A549 treated with CORT108297 at 1 μM for 4 hours (cell line): ENCODE measurements at places on chromosomes 2 and 18. TPM values are rescaled to one million over a fixed set of nuclear protein-coding genes. Genes with fewer than 3 reads are reported as not detected.

LONRF2 gene
- 2.5 to 3.9 TPM (median 3.4 TPM) in 5 replicates for total RNA-seq

GCG gene
- not detected in 5 replicates for total RNA-seq

CFAP65 gene
- 0.15 to 0.24 TPM (median 0.20 TPM) in 5 replicates for total RNA-seq

RSAD2 gene
- total RNA-seq = 0.17 to 0.89 TPM (median 0.25 TPM) in 5 replicates

COLEC12 gene
- 0.02 to 0.08 TPM (median 0.03 TPM) in 5 replicates for total RNA-seq

DCC gene
- total RNA-seq = not detected in 5 replicates

RBKS gene
- total RNA-seq = 7.3 to 8.8 TPM (median 7.9 TPM) in 5 replicates

MEP1B gene
- 0.06 to 0.14 TPM (median 0.07 TPM) in 3 of 5 replicates, not detected in the others for total RNA-seq

STPG4 gene
- total RNA-seq = 0.05 TPM in 1 of 5 replicates, not detected in the others

INO80C gene
- total RNA-seq = 21.4 to 25.5 TPM (median 23.1 TPM) in 5 replicates

PAX3 gene
- not detected in 5 replicates for total RNA-seq

TMEFF2 gene
- 0.13 to 0.81 TPM (median 0.34 TPM) in 5 replicates for total RNA-seq

TRIM54 gene
- total RNA-seq = 0.45 to 0.71 TPM (median 0.61 TPM) in 5 replicates

CWC22 gene
- total RNA-seq = 10.1 to 17.8 TPM (median 11.7 TPM) in 5 replicates

MBOAT2 gene
- 25.9 to 38.6 TPM (median 31.9 TPM) in 5 replicates for total RNA-seq

CHRNG gene
- total RNA-seq = not detected in 5 replicates

BMP10 gene
- not detected in 5 replicates for total RNA-seq

MAIP1 gene
- total RNA-seq = 35.7 to 42.4 TPM (median 39.8 TPM) in 5 replicates

ARHGAP28 gene
- 0.07 to 0.13 TPM (median 0.12 TPM) in 3 of 5 replicates, not detected in the others for total RNA-seq

HPCAL1 gene
- 107 to 158 TPM (median 152 TPM) in 5 replicates for total RNA-seq

AGXT gene
- total RNA-seq = not detected in 5 replicates
